ENCODE measurements at places on chromosomes 7 and 10.
A peak's percentile ranks its signal among the peaks of the same experiment; 100 is the strongest.

DNA sequence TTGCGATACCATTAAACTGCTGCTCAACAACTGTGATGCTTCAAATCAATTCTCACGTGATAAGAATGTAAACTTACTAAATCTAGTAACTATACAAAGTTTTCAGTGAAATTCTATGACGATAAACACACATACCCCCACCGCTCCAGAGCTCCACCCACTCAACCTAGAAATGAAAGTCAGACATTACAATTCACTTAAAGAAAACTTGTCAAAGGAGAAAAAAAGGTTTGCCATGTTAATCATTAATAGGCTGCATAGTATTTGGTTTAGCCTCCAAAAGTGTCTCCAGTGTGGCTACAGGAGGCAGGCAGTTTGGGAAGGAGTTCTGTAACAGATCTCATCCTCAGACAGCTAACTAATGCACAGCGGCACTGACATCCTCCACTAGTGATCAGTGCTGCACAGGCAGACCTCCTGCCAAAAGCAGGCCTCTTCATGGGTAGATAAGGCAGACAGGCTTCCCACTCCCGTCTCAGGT is 3.1 kb downstream of the HERPUD2 start:
- DNase-seq, result peak; percentile 55

- DNase-seq, result no peak
Measured at GRCh38 chr7:36190447-36191291, 37.6 kb downstream of the EEPD1 start.

GRCh38 chr10:131902211-131902610 is 1.4 kb downstream of the PPP2R2D start:
- no peak for DNase-seq

DNA sequence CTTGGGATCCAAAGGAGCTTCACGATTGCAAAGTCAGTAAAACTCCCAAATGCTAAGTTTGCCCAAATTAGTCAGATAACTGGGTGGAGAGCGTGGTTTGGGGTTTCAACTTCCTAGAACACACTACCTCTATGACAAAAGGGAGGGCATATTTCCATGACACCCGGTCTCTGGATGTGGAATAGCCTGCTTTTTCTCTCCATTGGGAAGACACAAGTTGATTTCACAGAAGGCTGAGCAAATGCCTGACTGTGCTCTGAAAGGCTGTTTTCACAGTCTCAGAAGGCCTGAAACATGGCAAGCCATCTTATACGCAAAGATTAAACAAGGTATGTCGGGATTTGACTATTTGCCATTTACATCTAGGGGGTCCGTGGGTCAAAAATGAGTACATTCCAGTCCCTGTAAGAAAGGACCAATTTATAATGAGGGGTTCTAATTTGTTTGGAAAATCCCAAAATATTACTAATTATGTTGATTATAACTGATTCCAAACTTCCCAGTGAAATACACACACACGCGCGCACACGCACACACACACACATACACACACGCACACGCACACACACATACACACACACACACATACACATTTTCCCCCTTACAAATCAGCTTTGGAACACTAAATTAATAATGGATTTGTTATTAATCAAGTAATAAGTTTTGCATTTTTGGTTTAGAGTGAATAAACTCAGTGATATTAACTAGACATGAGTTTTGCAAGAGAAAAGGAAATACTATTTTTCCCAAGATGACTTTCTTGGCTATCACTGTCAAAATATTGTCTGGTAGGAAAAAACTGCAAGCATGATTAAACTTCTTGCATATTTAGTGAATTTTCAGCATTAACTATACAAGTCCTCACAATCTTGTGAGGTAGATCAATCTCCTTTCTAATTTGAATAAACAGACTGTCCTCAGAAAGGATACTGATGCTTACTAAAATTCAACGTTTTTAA is 105.0 kb downstream of the PRTFDC1 start:
- DNase-seq, result no peak

- DNase-seq, result no peak
Measured at GRCh38 chr10:60237977-60238758, 151.5 kb downstream of the ANK3 start.

Data from CD4-positive, alpha-beta T cell treated with Interleukin-21 for 1 hour (primary cell).